Esophagus squamous epithelium (tissue), 5 donors: ENCODE measurements at places on chromosomes 16 and 17.

- DNase-seq = no peak
Observed at GRCh38 chr17:16889088-16889465, 82.8 kb downstream of the TNFRSF13B start.

DNA sequence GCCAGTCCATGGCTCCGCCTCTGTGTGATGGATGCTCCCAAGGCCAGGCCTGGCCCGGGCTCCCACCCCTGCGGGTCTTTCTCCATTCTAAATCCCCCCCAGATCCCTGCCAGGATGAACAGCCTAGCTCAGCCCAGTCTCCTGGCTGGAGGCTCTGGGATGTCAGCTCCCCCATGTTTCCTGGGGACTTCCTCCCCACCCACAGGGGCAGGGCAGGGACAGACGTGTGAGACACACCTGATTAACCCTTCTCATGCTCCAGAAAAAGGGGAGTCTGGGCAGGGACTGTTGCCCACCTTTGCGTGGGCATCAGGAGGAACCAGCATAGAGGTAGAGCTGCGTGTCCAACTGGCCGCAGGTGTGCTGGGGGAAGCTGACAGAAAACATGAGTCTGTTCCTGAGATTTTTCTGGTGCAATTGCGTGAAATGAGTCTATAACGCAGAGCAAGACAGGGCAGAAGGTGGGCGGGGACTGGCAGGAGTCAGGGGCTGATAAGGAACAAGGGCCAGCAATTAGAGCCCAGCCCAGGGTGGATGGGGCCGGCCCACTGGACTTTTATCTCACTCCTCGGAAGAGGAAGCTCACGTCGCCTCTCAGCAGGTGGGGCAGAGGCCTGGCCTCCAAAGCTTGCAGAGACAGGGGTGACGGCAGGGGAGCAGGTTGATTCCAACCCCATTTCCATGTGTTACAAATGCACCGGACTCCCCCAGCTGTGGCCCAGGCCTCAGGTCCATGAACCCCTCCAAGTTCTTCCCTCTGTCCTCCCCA lies 238.2 kb downstream of the RBFOX3 start:
- DNase-seq = no peak

DNA sequence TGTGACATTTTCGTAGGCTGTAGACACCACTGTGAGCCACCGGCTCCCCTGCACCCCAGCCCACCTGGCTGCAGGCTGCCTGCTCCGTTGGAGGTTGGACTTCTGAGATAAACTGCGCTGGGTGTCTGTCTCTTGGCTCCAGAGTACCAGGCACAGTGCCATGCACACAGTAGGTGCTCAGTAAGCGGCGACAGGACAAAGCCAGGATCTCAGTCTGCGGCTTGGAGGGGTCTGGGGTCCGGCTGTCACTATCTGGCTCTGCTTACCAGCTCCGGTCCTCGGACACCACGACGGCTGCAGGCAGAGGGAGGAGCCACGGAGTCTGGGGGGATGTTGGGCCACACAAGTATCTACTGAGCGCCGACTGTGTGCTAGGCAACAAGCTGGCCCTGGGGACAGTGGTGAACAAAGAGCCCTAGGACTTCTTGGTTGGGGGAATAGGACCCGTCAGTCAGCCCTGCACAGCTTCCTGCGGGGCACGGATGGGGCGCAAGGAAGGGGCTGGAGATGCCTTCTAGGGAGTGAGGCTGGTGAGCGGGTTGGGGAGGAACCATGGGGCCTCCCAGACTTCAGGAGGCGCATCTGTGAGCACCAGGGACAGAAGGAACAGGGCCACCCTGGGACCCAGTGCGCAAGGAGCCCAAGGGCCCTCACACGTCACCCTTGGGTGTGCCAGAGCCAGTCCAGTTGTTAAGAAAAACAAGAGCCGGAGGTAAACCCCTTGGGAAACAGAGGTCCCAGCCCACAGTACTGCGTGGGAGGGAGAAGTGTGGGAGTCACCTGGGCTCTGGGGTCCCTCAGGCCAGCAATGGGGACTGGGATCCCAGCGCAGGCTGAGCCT lies 17.3 kb downstream of the JPH3 start:
- no peak for DNase-seq

GRCh38 chr16:12065866-12066545 lies 89.5 kb downstream of the SNX29 start:
- DNase-seq = no peak

DNA sequence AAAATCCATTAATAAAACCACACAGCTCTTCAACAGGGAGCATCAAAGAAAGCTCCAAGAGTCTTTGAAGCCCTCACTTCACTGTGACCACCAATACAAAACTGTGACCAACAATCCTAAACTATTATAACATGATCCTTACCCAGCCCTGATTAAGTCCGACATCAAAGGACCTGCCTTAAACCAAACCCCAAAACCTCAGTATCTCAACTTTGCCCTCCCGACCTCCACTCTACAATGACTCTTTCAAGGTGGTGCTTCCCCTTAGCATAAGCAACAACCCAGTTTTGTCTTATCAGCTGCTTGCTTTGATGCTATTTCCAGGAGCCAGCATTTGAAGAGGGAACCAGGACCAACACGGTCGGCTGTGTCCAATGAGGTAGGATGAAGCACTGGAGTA lies 8.5 kb upstream of the PRSS22 start:
- DNase-seq = no peak

- DNase-seq = no peak
Observed at GRCh38 chr17:27338536-27338985, 44.6 kb downstream of the WSB1 start.

- no peak for DNase-seq
Observed at GRCh38 chr17:40181205-40181604, 3.9 kb downstream of the RAPGEFL1 start.
